ENCODE measurements at places on chromosomes 2 and 18.

GRCh38 chr2:62227386-62228075, 31.6 kb downstream of the B3GNT2 start:
- no peak for DNase-seq

- DNase-seq: no peak
Measured at GRCh38 chr2:238380785-238381184, 45.9 kb upstream of the ASB1 start.

GRCh38 chr2:50722776-50723175, 309.2 kb downstream of the NRXN1 start:
- DNase-seq: no peak

DNA sequence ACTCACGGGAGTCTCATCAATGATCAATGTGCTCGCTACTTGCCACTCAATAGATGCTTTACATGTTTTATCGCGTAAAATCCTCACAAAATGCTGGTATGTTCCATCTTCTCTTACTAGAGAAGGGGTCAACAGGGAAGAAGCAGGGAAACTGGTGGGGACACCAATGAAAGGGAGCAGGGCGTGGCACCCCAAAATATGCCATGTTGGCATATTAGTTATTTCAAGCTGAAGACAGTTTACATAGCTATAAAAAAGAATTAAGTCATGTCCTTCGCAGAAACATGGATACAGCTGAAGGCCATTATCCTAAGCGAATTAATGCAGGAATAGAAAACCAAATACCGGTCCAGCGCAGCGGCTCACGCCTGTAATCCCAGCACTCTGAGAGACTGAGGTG, 8.1 kb upstream of the ZNF236 start:
- DNase-seq: no peak

DNA sequence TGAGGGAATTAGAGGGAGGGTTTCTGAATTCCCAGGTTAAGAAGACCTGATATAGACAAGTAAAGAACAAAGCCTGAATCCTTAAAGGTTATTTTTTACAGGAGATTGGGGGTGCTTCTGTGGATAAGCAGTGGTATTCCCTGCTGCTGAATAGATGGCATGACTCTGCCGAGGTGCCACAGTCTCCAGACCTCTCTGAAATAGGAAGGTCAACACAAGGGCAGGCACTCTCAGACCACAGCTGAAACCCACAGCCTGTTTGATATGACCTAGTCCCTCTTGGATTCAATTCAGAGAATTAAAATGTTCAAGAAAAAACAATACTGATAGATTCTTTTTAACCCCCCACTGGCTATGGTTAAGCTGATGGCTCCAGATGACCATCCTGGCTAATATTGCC, 259.3 kb downstream of the PTGR3 start:
- no peak for DNase-seq

- no peak for DNase-seq
Measured at GRCh38 chr18:13436576-13436975, 218.0 kb downstream of the LDLRAD4 start.

GRCh38 chr2:184830531-184830930, 232.2 kb downstream of the ZNF804A start:
- no peak for DNase-seq

GRCh38 chr18:24817587-24818371, 357.3 kb downstream of the HRH4 start:
- no peak for DNase-seq

DNA sequence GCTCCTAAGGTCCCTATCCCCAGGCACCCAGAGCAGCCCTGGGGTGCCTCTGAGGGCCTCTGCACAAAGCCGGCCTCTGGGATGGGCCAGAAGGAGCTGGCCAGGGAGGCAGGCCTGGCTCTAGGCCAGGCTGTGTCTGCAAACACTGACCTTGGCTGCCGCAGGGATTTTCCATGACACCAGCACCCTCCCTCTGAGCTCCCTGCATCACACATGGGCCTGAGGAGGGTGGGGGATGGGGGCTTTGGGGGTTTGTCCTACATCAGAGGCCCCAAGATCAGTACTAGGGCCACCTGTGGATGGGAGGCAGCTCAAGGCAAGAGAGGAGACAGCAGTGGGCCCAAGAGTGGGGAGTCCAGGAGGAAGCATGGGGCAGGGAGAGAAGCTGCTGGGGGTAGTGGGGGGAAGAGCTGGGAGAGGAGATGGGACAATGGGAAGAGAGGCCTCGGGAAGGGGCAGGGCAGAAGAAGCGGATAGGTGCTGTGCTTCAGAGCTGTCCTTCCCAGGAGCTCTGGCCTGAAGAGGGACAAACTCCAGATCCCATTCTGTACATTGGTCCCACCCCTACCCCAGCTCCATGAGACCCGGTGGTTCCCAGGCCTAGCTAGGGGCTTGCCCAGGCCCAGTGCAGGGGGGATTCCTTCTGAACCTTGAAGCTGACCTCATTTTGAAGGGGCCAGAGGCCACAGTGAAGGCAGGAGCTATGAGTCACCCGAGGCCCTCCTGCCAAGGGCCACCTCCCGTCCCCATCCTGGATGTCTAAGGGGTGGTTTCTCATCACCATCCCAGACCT, 28.0 kb downstream of the KCNK3 start:
- DNase-seq: no peak

GRCh38 chr18:49694402-49694801, 118.9 kb downstream of the ACAA2 start:
- no peak for DNase-seq

DNA sequence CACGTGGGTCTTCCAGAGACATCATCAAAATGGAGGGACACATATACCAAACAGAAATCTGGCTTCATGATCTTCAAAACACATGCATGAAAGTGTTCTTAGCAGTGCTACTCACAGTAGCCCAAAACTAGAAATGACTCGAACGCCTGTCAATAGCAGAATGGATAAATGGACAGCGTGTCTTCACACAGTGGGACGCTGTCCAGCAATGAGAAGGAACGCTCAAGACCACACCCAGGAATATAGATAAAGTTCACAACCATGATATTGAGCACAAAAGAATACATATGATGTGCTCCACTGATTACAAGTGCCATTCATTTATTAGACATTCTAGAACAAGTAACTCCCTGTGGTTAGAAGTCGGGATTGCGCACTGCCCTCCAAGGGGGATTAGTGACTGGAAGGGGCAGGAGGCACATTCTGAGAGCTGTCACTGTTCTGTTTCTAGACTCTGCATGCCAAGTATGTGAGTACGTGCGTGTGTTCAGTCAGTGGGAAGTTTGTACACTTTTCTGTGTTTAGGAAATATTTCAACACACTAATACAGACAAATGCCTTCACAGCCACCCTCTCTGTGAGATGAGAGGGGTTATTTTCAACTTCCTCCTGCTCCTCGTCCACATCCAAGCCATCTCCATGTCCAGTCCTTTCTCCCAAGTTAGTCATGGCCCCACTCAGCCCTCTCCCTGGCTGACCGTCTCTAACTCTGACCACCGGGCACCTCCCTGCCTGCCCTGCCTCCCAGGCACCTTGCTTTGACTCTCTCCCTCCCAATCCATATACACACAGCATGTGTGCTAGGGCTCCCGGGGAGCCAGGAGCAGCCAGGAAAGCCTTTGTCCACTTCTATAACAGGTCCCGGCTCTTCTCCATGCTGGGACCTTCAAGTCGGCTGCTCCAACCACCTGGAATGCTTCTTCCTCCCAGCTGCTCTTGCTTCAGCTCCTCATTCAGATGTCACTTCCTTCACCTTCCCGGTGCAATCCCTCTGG, 26.9 kb upstream of the TNS1 start:
- DNase-seq: no peak

GRCh38 chr2:107091163-107091864, 205.3 kb upstream of the ST6GAL2 start:
- DNase-seq: no peak

DNA sequence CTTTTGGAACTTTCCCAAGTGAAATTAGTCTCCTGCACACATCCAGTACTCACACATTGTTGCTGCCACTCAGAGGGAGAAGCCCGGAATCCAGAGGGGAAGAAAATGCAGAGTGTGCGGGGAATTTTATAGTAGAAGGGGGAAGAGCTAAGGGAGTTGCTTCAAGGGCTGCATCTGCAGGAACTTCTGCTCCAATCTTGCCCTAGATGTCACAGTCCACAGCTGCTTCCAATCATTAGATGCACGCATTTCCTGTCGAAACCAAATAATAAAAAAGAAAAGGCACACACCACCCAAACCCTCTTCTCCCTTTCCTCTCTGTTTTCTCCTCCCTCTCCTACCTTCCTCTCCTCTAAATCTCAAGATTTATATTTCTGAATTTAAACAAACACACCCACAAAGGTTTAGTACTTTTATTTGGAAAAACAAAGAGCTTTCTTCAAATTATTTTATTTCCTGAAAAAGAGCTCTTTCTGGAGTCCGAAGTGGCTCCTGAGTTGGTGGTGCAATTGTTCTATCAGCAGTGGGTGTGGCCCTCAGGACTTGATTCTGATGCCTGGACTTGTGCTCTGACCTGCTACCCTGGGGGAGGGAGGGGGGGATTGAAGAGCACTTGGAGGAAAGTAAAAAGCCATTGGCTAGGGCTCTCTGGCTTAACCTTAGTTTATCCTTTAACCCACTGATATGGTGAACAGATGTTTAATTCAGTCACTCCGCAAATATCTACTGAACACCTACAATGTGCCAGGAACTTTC, 72.0 kb downstream of the KCNE4 start:
- DNase-seq: no peak
